ENCODE measurements at places on chromosomes 13 and 19.

DNA sequence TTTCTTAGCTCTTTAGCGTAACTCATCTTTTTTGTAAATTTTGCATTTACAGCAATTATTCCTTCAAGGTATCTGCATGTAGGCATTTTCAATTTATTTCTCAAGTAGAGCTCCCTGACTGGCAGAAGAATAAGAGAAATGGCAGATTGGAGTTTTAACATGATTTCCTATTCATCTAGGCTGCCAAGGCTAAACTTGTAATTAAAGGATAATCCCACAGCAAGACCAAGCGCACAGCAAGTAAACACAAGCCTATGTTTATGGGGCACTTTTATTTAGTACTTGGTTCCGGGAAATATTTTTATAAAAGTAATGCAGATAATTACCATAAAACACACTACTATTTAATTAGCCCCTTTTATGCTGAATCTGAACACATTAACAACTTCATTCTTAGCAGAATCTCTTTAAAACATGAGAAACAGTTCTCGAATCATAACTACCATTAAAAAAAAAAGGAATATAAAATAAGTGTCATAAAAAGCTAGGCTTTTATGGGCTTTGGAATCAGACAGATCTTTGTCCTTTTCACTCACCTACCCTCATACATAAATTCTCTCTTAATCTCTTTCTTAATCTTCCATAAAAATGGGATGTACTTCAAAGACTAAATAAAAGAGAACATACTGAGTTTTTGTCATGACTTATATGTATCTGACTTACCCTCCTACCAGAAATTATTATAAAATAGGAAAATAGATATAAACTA lies 961.6 kb upstream of the MIR17HG start:
- no peak for DNase-seq

DNA sequence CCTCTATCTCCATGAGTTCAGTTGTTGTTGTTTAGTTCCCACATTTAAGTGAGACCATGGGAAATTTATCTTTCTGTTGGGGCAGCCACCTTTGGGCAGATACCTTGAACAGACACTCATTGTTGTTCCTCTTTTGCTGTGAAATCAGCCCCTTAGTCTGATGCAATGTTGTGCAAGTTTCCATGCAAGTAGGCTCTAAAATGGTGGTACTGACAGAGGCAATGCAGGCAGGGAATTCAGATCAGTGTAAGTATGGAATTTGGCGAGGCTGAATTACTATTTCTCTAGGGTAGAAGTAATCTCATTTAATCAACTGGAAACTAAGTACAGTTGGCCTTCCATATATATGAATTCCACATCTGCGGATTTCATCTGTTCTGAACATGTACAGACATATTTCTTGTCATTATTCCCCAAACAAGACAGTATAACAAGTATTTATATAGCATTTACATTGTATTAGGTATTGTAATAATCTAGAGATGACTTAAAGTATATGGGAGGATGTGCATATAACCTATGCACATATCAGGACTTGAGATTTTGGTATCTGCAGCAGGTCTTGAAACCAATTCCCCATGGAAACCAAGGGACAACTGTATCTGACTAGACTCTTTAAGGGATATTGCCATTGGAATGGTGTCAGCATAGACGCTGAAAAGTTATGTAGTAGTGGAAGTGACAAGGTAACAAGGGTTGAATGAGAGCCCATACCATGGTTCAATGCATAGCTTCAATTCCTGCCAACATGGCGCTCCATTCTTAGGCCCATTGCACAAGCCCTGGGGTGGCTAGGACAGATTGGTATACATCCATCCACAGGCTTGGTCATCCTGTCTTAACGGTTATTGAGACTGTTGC lies 281.5 kb upstream of the HTR2A start:
- no peak for DNase-seq

- no peak for DNase-seq
Measured at GRCh38 chr13:33640832-33641231, 177.1 kb upstream of the RFC3 start.

DNA sequence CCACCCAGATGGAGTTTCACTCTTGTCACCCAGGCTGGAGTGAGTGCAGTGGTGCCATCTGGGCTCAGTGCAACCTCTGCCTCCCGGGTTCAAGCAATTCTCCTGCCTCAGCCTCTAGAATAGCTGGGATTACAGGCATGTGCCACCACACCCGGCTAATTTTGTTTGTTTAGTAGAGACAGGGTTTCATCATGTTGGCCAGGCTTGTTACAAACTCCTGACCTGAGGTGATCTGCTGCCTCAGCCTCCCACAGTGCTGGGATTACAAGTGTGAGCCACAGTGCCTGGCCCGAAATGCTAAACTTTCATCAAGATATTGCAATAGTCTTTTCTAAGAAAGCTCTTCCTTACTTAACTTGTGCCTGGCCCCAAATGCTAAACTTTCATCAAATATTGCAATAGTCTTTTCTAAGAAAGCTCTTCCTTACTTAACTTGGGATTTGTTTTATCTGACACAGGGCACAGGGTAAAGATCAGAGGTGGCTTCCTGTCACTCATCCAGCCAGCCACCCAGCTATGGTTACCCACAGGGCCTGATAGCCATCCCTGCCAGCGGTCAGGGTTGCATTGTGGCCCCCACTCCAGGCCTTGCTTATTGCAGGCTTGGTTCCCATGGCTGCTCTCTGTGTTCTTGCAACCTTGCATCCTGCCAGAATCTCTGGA lies 352.3 kb upstream of the TMTC4 start:
- DNase-seq: no peak

DNA sequence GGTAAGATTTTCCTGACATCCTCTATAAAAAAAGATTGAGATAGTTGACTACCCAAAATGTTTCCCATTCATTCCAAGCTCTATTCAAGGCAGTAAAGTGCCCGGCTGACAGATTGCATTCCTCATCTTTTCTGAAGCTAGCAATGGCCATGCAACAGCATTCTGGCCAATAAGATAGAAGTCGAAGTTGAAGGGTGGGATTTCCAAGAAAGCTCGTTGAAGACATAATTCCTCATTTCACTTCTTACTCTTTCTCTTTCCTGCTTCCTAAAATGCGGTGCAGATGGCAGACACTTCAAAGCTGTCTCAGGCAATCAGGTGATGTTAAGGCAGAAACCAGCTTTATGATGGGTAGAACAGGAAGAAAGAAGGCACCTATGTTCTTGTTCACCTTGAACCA lies 13.4 kb upstream of the ALOX5AP start:
- no peak for DNase-seq

GRCh38 chr13:51601601-51602565 lies 17.6 kb downstream of the WDFY2 start:
- DNase-seq: no peak

- no peak for DNase-seq
Measured at GRCh38 chr13:51832471-51833152, 12.4 kb downstream of the TMEM272 start.

DNA sequence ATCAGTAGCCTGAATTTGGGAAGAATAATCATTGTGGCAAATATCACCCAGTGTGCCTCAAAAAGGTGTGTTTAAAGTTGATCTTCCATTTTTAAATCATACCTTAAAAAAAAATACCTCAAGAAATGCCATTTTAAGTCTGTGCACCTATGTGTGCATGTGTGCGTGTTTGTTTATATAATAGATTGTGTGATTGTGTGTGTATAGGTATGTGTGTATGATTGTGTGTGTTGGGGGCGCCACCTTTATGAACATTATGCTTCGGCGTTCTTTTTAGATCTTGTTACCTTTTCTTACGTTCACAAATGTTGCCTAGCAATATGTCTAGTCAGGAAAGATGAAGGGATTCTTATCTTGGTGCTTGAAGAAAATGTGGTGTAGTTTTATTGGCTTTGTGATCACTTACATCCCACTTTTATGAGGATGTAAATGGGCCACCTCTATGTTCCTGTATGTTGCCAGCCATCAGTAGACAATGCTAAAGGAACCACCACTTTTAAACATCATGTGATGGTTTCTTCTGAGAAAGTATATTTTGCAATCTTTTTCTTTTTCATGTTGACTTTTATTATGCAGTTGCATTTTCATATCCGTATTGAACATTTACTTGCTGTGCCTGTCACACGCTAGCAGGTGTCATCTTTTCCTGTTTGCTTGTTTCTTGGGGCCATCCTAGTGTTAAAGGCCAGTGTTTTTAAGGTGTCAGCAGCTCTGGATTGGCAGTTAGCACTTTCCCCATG lies 2.2 kb upstream of the IRS2 start:
- no peak for DNase-seq

GRCh38 chr19:50741179-50741933 lies 18.2 kb downstream of the CLEC11A start:
- no peak for DNase-seq

DNA sequence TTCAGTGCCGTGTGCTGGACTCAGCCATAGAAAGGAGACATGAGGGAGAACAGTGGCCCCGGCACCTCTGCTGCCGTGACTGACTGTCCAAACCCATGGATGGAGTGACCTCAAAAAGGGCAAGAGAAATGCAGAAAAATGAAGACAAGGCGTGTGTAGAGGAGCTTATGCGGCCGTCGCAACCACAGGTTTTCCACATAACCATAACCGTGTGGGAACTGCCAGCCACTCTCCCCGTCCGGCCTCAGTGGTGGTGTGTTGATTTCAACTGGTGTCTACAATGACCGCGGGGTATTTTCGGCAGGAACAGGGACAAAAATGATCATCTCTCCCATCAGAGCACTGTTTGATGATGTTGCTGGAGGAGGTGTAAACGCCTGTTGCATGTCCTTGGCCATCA lies 42.9 kb upstream of the F7 start:
- DNase-seq: no peak

DNA sequence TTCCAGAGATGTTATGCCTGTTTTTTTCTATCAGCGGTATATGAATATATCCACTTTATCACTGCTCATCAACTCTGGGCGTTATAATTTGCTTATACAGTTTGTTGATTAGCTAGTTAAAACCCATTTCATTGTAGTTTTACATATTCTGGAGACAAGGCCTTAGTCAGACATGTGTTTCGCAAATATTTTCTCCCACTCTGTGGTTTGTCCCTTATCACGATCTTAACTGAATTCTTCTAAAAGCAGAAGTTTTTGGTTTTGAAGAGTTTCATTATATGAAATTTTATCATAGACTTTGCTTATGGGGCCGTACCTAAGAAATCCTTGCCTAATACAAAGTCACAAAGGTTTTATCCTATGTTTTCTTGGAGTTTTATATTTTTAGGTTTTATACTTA lies 84.6 kb downstream of the FRY start:
- DNase-seq: no peak

- DNase-seq: no peak
Measured at GRCh38 chr13:67554746-67555452, 324.8 kb upstream of the PCDH9 start.

DNA sequence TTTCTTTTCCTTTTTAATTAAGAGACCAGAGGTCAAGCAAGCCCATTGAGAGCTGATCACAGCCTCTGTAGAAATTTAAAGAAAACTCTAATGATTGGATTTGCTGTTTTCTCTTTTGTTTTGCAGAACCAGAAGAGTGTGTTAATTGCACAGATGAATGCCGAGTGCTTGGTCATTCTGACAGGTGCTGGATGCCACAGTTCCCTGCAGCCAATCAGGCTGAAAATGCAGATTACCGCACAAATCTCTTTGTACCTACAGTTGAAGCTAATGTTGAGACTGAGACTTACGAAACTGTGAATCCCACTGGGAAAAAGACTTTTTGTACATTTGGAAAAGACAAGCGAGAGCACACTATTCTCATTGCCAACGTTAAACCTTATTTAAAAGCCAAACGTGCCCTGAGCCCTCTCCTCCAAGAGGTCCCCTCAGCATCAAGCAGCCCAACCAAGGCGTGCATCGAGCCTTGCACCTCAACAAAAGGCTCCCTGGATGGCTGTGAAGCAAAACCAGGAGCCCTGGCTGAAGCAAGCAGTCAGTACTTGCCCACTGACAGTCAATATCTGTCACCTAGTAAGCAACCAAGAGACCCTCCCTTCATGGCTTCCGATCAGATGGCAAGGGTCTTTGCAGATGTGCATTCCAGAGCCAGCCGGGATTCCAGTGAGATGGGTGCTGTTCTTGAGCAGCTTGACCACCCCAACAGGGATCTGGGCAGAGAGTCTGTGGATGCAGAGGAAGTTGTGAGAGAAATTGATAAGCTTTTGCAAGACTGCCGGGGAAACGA lies 93.1 kb downstream of the PCDH17 start:
- DNase-seq: no peak

DNA sequence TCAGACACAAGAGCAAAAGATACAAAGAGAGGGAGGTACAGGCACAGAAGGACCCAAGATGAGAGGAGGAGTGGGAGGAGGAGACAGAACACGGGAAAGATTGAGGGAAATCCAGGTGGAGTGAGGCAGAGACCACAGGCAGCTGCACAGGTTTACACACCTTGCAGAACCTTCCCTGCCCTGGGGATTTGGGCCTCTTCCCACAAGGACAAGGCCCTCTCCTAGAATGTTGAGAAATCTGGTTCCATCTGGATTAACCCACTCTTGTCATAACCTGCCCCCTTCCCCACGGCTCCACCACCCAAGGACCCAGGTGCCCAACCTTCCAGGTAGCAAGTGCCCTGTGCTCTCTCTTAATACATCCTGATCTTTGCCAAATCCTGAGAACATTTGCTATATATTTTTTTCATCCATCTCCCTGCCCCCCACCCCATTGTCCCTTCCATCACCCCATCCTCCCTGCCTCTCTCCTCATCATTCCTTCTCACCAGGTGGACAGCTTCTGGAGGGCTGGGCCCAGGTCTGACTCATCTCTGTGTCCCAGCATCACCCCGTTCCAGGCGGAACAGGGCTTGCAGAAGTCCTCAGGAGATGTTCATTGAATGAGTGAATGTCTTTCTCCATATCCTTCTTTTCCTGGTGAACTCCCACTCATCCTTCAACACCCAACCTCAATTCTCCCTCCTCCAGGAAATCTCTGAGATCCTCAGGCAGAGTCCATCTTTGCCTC lies 8.8 kb upstream of the KLK8 start:
- DNase-seq: no peak

GRCh38 chr13:109389892-109390345 lies 396.5 kb downstream of the IRS2 start:
- no peak for DNase-seq

- no peak for DNase-seq
Measured at GRCh38 chr19:42313096-42313839, at the start of gene TMEM145. Gene TMEM145 (plus strand): TSS chr19:42313309. CDS start chr19:42313377, 68 bp downstream.

DNA sequence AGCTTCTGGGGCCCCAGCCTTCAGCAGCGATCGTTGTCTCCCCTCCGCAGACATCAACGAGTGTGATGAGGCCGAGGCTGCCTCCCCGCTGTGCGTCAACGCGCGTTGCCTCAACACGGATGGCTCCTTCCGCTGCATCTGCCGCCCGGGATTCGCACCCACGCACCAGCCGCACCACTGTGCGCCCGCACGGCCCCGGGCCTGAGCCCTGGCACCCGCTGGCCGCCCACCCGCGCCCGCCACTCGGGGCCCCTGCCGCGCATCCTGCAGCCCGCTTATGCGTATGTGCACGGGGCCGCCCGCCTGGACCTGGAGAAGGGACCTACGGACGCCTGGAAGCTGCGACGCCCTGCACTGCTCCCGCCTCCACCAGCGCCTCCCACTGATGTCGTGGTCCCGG lies 28.2 kb downstream of the LTBP4 start:
- DNase-seq: no peak
